ENCODE measurements at places on chromosomes 6 and 20.

- no peak for DNase-seq
Observed at GRCh38 chr6:151136141-151136755, 103.5 kb upstream of the AKAP12 start.

- DNase-seq: no peak
Observed at GRCh38 chr6:85581572-85581971, 12.1 kb downstream of the SNX14 start.

DNA sequence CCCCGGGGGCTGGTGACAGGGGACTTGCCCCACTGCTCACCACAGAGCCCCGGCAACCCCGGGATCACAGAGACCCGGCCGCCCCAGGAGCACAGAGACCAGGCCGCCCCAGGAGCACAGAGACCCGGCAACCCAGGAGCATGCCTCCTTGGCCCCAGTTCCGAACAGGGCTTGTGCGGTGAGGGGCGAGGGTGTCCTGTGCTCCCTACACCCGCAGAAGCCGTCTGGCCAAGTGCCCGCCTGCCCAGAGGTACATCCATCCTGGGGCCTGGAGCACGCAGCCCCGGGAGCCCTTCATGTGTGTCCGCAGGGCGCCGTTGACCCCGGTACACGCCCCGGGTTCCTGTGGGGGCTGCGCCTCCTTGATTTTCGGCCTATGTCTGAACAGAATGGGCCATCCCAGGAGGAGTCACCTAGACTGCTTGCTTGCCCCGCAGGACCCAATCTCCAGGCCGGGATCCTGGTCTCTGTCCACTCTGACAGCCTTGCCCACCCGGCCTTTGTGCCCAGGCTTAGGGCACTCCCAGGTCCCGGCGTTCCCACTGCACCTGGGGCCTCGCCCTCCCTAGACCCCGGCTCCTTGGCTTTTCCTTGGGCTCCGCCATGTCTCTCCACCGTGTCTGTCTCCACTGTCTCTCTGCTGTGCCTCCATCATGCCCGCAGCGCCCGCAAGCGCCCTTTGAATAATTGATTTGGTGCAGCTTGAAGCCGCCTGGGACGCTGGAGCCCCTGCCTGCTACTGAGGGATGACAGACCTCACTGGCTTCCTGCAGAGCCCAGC lies 219.8 kb downstream of the ERMARD start:
- no peak for DNase-seq

DNA sequence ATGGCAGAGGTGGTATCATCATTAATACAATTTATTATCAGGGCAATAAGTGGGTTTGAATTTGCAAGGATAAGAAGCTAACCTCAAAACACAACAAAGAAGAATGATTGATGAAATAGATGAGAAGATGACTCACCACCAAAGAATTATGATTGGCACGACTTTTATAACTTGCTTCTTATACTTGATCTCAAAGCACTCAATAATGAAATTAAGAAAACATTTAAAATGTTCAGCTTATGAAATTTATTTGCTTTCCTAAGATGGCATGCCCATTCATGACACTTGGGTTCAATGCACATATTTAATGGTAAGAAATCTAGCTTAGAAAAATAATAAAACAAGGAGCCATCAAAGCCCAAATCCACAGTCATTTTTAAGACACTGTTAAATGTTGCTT lies 477.5 kb downstream of the GJA1 start:
- DNase-seq: no peak

DNA sequence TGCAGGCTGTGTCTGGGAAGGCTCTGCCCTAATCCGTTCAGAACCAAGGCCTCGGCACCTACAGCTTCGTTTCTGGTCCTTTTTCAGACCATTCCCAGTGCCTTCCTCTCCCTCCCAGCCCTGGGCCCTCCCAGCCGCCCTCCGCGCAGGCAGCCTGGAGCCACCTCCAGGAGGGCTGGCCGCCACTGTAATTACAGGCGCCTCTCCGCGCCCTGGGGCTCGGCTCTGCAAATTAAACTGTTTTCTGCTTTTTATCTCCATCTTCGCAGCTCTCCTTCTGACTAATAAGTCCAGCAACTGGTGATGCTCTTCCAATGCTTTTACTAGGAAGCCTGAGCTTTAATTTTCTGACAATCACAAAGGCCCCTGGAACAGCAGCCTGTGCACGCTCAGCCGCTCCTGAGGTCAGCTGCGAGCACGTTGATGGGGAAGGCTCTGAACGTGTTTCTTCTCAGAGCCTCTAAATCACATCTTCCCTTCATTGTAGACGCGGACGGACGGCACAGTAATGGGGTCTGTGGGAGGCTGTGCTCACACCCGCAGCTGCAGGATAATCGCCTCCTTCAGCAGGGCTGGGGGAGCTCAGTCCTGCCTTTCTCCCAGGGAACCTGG lies 194.6 kb downstream of the DLL1 start:
- peak; percentile 62 for DNase-seq

GRCh38 chr6:74114428-74114827 lies 418.4 kb downstream of the CD109 start:
- no peak for DNase-seq

- DNase-seq: no peak
Observed at GRCh38 chr20:57167292-57167655, 99.2 kb downstream of the BMP7 start.

DNA sequence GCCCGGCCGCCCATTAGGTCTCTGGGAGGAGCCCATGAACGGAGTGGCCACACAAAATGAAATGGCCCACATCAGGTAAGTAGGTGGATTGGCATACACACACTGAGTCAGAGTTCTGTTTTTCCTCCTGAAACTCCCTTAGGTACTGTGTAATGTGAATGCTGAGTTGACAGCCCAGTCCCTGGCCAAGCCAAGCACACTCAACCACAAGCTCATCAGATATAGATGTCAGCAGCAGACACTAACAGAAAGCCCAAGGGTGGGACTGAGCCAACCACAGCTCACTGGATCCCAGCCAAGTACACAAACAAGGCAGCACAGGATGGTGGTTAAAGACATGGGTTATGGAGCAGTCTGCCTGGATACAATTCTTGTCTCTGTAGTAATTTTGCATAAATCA lies 403.4 kb downstream of the GJA1 start:
- DNase-seq: no peak

DNA sequence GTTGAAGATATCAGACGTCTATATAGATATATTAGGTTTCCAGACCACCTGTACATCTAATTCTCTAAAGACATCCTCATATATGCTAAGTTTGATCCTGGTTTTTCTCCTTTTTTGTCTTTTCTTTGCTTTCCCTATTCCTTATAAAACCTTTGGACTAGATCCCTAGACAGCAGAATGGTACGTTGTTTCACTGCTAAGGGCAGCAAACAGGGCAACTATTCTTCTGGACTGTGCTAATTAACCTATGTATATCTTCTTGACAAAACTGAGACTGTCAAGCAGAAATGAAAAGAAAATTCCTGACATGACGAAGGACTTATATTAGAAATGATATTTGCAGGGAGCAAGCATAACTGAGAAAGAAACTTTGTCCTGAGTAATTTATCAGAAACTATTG lies 19.1 kb downstream of the ME1 start:
- no peak for DNase-seq

GRCh38 chr6:7262746-7263518 lies 50.1 kb downstream of the SSR1 start:
- DNase-seq: no peak

- DNase-seq: no peak
Observed at GRCh38 chr6:3749977-3750316, 1.6 kb downstream of the PXDC1 start.

- no peak for DNase-seq
Observed at GRCh38 chr20:37330316-37330715, 15.6 kb upstream of the SRC start.

DNA sequence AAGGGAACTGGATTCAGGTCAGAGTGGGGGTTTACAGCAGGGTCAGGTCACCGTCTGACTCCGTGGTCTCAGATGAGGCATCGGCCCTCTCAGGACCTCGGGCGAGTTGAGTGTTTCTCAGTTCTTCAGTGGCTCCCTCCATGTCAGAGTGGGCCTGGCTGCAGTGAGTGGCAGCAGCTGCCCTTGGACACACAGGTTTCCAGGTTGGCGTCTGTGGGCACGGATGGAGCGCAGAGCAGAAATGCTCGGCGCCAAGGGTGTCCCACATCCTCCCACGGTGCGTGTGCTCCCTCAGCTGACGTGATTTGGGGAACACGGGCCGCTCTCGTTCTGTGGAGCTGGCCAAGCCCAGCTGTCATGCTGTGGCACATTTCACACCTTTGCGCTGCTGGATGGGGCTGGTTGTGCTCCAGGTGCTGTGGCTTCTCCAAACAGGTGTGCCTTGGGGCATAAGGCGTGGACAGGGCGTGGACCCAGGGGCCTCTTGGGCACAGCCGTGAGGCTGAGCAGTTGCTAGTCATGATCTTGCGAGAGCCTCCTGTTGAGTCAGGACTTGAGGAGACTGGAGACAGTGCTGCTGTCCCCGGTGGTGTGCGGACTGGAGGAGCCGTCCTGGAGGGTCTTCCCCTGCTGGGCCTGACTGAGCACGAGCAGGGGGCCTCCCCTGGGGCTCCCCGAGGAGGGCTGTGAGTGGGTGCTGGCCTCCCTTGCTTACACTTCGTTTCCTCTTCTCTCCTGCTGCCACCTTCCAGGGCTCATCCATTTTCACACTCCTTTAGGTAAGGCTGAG lies 9.5 kb upstream of the DNAJC5 start:
- no peak for DNase-seq

GRCh38 chr6:163897030-163897429 lies 482.5 kb downstream of the QKI start:
- no peak for DNase-seq

GRCh38 chr6:3231247-3232016 lies 4.0 kb upstream of the TUBB2B start:
- peak; percentile 93 for DNase-seq

DNA sequence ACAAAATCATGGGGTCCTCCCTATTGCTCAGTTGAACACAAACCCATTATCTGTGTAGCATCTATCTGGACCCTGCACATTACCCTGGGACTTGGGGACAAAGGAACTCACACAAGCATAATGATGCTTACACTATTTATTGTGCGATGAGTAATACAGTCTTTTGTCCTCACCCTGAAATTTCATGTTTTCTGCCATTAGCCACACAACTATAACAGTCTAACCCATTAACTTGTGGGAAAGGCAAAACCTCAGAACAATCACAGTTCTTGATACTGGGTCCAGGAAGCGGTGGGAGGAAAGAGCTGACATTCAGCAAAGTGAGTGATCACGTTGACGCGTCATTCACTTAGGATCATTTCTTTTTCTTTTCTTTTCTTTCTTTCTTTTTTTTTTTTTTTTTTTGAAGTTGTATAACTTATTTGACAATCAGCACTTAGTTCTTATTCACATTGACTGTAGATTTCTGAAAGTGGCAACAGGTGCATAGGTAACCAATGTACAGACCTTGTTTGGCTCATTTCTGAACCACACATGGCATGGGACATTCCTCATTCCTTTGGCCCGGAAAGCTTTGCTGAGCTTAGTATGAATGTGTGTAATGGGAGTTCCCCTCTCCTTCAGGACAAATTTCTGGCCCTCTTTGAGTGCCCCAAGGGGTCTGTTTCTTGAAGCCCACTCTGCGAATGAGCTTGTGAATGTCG lies 94.8 kb upstream of the CNKSR3 start:
- no peak for DNase-seq

DNA sequence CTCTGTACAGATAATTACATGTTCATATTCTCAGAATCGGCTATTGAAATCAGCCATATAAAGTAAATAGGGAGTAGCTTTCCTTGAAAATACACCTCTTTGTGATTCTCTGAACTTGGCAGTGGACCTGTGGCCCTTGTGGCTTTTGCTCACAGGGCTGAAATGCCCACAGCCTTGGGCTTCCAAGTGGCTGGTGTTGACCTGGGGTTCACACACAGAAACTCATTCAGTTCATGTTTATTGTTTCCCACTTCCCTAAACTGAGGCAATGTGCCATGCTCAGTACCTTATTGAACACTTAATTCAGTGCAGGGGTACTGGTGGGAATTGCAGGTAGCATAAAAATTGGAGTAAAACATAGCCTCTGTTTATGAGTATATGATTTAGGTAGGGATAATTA lies 19.1 kb upstream of the TULP4 start:
- DNase-seq: no peak

DNA sequence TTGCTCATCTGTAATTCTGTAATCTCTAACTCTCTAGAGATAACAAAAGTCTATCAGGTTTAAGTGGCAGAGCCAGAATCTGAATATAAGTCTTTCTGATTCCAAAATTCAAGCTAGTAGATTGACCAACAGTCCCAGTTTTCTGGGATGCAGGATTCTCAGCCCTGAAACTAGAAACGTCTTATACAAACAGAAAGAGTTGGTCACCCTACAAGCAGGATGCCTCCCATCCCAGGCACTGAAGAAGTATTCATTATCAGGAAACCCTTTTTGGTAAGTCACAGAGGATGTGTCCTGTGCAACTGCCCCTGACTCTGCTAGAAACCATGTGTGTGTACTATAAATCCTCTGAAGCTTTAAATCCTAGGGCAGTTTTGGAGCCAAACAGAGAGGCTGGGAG lies 135.0 kb downstream of the CARMIL1 start:
- no peak for DNase-seq

DNA sequence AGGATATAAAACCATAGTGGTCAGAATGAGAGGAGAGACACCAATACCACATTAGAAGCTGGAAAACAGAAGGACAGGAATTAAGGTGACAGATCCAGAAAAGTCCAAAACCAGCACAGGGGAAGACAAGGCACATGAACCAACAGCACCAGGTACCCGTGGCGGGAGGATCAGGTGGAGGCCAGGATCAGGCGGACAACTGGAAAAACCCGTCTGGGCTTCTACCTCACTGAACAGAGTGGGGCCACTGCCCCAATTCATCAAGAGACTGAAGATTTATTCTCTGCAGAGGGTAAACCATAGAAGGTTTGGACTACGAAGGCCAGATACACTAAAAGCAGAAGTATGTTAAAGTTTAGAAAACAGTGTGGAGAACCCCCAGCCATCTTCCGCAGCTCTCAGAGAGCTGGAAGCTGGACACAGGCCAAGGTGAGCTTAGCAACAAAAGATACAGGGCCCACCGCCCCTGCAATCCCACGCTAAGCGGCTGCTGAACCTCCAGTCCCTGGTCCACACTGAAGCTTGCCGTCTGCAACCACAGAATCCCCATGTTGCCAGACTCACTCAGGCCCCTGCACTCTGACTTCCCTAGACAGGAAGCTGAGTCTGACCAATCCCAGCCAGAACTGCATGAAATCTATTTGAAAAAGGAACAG lies 29.9 kb downstream of the ABHD12 start:
- DNase-seq: no peak

GRCh38 chr6:168374051-168374502 lies 54.5 kb upstream of the DACT2 start:
- no peak for DNase-seq

DNA sequence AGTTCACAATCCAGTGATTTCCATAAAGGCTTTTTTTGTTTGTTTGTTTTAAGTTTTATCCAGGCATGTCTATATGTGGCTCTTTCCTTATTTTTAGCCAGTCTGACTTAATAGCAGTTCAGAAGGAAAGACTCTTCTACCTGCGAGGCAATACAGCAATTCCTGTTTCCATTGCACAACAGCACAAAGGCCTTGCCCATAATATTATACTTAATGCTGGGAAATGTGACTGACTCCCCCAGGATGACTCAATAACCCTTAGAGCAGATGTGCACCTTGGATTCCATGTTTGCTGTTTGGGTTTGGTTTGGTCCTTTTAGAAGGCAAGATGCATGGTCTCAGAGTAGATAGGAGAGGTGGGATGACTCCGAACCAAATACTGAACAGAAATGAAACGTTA lies 184.1 kb downstream of the MTFR2 start:
- no peak for DNase-seq

All from NCI-H2081 (cell line).